ENCODE measurements at places on chromosomes 4 and X.

- H3K36me3 ChIP-seq, result no peaks in the 10 kb centered on the region
- no peak overlapping the region for H3K4me3 ChIP-seq
- DNase-seq, result no peak
- no peaks in the 10 kb centered on the region for H3K27me3 ChIP-seq
- no peaks in the 10 kb centered on the region for H3K4me1 ChIP-seq
Observed at GRCh38 chr4:4730249-4730648, 129.2 kb upstream of the MSX1 start.

DNA sequence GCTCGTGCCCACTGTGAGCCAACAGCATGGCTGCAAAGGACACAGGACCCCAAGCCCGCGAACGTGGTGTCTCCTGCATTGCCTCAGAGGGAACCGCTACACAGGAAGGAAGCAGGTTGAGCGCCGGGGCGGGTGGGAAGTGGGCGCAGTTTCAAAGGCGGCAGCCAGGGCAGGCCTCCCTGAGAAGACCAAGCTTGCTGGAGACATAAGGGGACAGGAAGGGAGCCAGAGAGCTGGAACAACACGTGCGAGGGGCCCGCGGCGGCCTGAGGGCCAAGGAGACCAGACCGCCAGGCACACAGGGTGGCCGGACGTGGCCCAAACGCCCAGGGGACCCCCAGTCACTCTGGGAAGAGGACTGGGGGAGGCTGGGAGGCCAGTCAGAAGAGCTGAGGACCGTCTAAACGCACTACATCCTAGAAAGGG lies 32.0 kb downstream of the CTBP1 start:
- H3K4me3 ChIP-seq, result no peak overlapping the region
- peaks cover 16% of the 10 kb centered on the region for H3K36me3 ChIP-seq
- no peak for DNase-seq
- H3K27ac ChIP-seq, result peak overlapping the region; percentile 48
- H3K27me3 ChIP-seq, result no peaks in the 10 kb centered on the region

GRCh38 chr4:175622887-175623286 lies 189.2 kb downstream of the GPM6A start:
- no peak for DNase-seq
- no peaks in the 10 kb centered on the region for H3K36me3 ChIP-seq
- no peak overlapping the region for H3K4me3 ChIP-seq
- H3K27ac ChIP-seq, result no peak overlapping the region

DNA sequence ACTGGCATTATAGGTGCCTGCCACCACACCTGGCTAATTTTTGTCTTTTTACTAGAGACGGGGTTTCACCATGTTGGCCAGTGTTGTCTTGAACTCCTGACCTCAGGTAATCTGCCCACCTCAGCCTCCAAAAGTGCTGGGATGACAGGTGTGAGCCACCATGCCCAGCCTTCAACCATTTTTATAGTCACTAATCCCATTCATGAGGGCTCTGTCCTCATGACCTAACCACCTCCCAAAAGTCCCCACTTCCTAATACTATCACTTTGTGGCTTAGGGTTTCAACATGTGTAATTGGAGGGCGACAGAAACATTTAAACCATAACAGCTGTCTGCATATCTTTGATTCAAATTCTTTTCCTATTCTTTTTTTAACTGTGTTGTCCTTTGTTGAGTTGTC lies 229.6 kb upstream of the AGA start:
- no peak for DNase-seq
- no peaks in the 10 kb centered on the region for H3K4me1 ChIP-seq
- H3K36me3 ChIP-seq, result no peaks in the 10 kb centered on the region
- H3K4me3 ChIP-seq, result no peak overlapping the region

DNA sequence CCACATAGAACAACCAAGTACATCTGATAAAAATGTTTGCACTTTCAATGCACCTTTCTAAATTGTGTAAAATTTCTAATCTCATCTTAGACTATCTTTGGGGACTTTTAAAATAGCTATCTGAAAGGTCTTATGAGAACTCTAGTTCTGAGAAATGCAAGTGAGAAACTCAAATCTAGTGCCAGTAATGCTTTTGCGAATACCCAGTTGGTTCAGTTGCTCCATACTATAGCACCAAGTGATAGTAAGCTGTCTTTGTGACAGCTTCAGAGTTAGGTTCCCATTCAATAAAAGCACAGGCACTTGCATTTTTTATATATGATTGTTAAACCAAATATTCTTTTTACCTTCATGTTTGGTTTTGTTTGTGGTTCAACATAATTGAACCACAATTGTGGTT lies 4.5 kb upstream of the ITM2A start:
- no peak overlapping the region for H3K4me3 ChIP-seq
- no peak for DNase-seq
- H3K27ac ChIP-seq, result no peak overlapping the region
- no peaks in the 10 kb centered on the region for H3K36me3 ChIP-seq
- no peaks in the 10 kb centered on the region for H3K27me3 ChIP-seq
- H3K4me1 ChIP-seq, result no peaks in the 10 kb centered on the region

GRCh38 chr4:127417885-127418535 lies 214.7 kb upstream of the INTU start:
- H3K4me1 ChIP-seq, result no peaks in the 10 kb centered on the region
- H3K27ac ChIP-seq, result no peak overlapping the region
- H3K4me3 ChIP-seq, result no peak overlapping the region
- no peaks in the 10 kb centered on the region for H3K36me3 ChIP-seq
- DNase-seq, result no peak

DNA sequence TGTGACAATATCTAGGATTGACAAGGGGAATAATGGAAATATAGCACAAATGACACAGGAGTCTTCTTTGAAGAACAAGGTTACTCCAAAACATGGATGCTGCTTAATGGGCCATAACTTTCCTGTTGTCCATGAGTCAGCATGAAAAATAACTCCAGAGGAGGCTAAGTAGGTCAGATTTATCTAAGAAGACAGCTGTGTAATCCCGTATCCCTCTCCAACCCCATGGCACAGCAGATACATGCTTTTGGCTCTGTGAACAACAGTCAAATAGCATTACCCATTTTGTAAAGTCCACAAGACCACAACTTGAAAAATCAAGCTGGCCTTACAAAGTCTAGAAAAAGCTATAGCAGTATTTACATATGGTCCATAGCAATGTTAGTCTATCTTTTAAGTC lies 2.1 kb upstream of the TMEM131L start:
- H3K27ac ChIP-seq, result peak overlapping the region; percentile 92

DNA sequence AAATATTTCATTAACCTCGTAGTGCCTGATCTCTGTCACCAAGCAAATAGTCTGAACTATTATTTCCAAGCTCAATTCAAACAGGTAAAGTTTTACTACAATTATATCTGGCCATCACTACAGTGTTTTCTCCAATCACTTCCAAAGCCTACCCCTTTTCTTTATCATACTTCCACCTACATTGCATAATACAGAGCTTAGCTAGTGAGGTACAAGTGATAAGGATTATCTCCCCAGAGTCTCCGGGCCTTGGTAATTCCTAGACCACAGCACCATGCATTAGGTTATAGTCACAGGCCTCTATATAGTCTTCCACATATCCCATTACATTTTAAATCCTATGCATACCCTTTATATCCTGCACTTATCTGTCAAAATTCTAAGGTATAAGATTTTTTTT lies 154.2 kb downstream of the SNCA start:
- H3K27ac ChIP-seq, result no peak overlapping the region
- H3K27me3 ChIP-seq, result no peaks in the 10 kb centered on the region
- DNase-seq, result no peak
- no peak overlapping the region for H3K4me3 ChIP-seq

DNA sequence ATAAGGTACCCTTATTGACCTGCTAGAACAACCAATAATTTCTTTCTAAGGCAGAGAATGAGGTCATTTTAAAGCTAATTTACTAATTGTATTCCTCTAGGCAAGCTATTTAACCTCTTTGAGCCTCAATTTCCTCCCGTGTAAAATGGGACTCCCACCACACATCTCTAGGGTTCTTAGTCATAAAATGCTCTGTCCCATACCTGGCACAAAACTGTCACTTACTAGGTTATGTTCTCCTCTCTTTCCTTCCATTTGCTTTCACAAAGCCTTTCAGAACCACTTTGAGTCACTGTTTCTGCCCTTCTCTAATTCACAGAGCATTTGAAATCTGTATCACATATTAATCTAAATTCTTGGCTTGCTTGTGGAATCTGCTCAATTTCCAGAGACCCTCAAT lies 2.4 kb upstream of the GPR82 start:
- no peaks in the 10 kb centered on the region for H3K4me1 ChIP-seq
- DNase-seq, result no peak
- H3K27ac ChIP-seq, result no peak overlapping the region

DNA sequence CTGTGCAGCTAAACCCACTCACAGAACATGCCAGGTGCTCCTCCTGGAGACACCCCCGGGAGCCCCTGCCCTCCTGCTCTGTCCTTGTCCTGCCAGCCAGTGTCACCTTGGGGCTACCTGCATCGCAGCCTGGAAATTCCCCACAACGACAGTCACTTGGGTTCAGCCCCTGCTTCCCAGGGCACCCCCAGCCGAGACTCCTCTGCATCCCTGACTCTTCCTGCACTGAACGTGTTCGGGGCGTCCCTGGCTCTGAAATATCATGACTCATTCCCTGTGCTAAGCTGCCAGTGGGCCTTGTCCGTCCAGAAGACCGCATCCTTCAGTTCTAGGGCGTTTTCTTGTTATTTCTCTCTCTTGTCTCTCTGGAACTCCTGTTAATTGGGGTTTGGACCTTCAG lies 5.8 kb downstream of the CFAP99 start:
- no peaks in the 10 kb centered on the region for H3K27me3 ChIP-seq
- peaks cover under 1% of the 10 kb centered on the region for H3K4me1 ChIP-seq
- H3K4me3 ChIP-seq, result no peak overlapping the region
- H3K36me3 ChIP-seq, result no peaks in the 10 kb centered on the region

GRCh38 chr4:8316911-8317351 lies 47.4 kb downstream of the HTRA3 start:
- H3K36me3 ChIP-seq, result no peaks in the 10 kb centered on the region
- no peak overlapping the region for H3K4me3 ChIP-seq
- no peaks in the 10 kb centered on the region for H3K27me3 ChIP-seq

DNA sequence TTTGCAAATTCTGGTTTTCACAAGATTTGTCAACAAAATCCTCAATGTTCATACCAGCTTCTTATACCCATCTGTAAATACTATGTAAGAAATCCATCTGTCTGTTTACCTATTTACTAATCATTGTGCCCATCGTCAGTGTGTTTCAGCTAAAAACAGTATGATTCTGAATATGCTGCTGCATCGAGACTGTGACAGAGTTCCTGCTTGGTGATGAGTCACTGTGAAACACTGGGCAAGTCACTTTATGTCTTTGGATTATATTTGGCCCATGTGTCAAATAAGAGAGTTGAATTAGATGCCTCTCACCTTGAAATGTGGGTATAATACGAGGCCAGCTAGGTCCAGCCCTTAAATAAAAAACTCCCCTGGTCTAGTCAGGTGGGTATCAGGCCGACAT lies 79.3 kb downstream of the CBLL2 start:
- H3K27me3 ChIP-seq, result no peaks in the 10 kb centered on the region
- H3K27ac ChIP-seq, result no peak overlapping the region
- H3K4me1 ChIP-seq, result no peaks in the 10 kb centered on the region
- H3K4me3 ChIP-seq, result no peak overlapping the region
- no peaks in the 10 kb centered on the region for H3K36me3 ChIP-seq

GRCh38 chrX:21883258-21883657 lies 27.5 kb downstream of the YY2 start:
- H3K4me3 ChIP-seq, result no peak overlapping the region
- H3K27ac ChIP-seq, result no peak overlapping the region
- no peaks in the 10 kb centered on the region for H3K36me3 ChIP-seq
- H3K27me3 ChIP-seq, result no peaks in the 10 kb centered on the region
- no peak for DNase-seq

GRCh38 chrX:47560179-47560933 lies 649 bp upstream of the ARAF start:
- H3K27me3 ChIP-seq, result no peaks in the 10 kb centered on the region
- DNase-seq, result no peak
- H3K27ac ChIP-seq, result peak overlapping the region; percentile 87
- H3K36me3 ChIP-seq, result peaks cover 29% of the 10 kb centered on the region
- H3K4me1 ChIP-seq, result peaks cover 51% of the 10 kb centered on the region

- DNase-seq, result no peak
- no peak overlapping the region for H3K27ac ChIP-seq
- no peak overlapping the region for H3K4me3 ChIP-seq
- no peaks in the 10 kb centered on the region for H3K27me3 ChIP-seq
- no peaks in the 10 kb centered on the region for H3K36me3 ChIP-seq
- no peaks in the 10 kb centered on the region for H3K4me1 ChIP-seq
Observed at GRCh38 chr4:183638436-183638835, 20.5 kb downstream of the RWDD4 start.

DNA sequence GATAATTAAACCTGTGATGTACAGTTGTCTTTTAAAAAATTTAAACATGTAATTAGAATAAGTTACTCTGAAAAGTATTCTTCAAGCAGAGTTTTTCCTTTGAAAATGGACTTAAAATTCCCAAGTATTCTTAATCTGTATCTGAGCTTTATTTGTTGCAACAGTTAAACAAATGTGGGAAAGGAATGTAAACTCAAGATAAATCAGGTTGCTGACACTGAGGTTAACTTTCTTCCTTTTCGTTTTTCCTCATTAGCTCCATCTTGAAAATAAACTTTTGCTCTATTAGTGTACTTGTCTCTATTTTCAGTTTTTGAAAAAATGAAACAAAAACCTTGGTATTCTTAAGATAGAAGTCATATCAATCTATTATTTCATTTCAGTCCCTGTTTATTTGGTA lies 144.5 kb upstream of the BMPR1B start:
- H3K4me3 ChIP-seq, result no peak overlapping the region
- H3K36me3 ChIP-seq, result peaks cover 7% of the 10 kb centered on the region
- DNase-seq, result no peak
- H3K27ac ChIP-seq, result no peak overlapping the region
- H3K4me1 ChIP-seq, result no peaks in the 10 kb centered on the region

- H3K27ac ChIP-seq, result no peak overlapping the region
- H3K27me3 ChIP-seq, result no peaks in the 10 kb centered on the region
- H3K4me1 ChIP-seq, result no peaks in the 10 kb centered on the region
- H3K4me3 ChIP-seq, result no peak overlapping the region
Observed at GRCh38 chr4:174058846-174059245, 224.6 kb downstream of the FBXO8 start.

DNA sequence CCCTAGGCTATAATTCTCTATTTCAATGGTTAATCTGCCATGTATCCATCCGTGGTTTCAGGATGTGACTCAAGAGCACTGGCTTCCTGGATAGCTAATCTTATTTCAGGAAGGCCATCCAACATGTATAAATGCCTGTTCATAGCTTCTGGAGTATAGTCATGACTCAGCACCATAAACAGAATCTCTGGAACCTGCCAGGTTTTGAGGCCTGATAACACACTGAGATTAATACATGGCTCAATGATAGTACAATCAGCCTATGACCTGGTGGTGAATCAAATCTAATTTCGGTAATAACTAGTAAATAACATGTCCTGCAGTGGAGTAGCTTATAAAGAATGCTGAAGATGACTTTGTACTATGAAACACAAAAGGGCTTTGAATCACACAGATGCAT lies 5.7 kb upstream of the IL13RA2 start:
- H3K4me1 ChIP-seq, result no peaks in the 10 kb centered on the region
- H3K4me3 ChIP-seq, result no peak overlapping the region
- H3K27ac ChIP-seq, result no peak overlapping the region

GRCh38 chr4:118034053-118034785 lies at the start of gene NDST3:
Gene NDST3 (plus strand): TSS chr4:118034486. CDS start chr4:118053911, 19,425 bp downstream.
- H3K27ac ChIP-seq, result no peak within 1 kb of the TSS
- H3K4me3 ChIP-seq, result peak within 1 kb of the TSS; percentile 69
- H3K36me3 ChIP-seq, result no peaks in the 10 kb centered on the region
- no peaks in the 10 kb centered on the region for H3K4me1 ChIP-seq

GRCh38 chrX:46244451-46244850 lies 300.8 kb downstream of the ZNF674 start:
- H3K27ac ChIP-seq, result no peak overlapping the region
- H3K27me3 ChIP-seq, result no peaks in the 10 kb centered on the region
- H3K4me1 ChIP-seq, result no peaks in the 10 kb centered on the region
- DNase-seq, result no peak
- H3K4me3 ChIP-seq, result no peak overlapping the region
- H3K36me3 ChIP-seq, result no peaks in the 10 kb centered on the region
